Bronchial epithelial cell (primary cell): ENCODE measurements at places on chromosomes 7 and 10.
A peak's percentile ranks its signal among the peaks of the same experiment; 100 is the strongest.

DNA sequence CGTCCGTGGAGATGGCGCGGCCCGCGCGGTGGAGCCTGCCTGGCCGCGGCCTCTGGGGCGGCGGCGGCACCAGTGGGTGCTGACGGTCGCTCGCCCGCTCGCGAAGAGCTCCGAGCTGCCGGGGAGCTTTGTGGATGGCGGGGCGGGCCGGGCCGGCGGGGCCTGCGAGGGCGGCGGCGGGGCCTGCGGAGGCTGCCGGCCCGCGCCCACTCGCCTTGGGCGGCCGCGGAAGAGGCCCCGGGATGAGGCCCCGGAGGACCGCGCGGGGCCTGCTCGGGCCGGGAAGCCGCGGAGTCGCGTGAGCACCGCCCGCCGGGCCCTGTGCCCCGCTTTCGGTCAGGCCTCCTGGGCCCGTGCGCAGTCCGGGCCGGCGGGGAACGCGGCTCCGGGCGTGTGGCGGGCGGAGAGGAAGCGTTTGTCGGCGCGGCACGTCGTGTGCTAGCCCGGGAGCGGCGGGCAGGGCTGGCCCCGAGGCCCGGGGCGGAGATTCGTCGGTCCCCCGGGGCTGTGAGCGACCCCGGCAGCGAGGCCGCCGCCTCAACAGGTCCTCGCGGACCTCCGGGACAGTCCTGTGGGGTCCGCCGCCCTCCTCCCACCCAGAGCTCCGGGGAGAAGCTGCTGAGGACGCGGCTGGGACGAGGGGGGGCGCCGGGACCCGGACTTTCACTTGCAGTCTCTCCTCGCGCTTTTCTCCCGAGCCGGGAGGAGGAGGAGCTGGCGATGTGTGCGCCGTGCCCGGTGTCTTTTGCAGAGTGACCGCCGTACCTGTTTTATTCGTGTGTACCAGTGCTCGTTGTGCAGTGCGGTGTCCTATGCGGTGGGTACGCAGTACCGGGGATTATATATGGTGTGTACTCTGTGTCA lies 578 bp downstream of the ZMYND11 start:
- DNase-seq = peak; percentile 17

DNA sequence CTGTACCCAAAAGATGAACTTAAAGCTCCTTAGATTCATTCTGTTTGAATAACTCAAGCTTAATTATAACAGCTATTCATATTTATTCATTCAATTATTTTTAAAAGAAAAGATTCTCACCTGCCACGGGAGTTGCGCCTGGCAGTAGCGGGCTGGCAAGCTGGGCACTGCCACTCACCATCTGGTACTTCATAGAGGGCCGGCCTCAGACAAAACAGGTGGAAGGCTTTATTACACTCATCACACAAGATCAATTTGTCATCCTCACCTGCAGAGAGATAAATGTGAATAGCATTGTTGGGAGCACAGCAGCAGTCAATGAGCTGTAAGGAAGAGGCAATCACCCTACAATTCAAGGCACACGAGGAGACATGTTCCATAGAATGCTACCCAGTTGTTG lies 15.8 kb downstream of the FZD9 start:
- no peak for DNase-seq

DNA sequence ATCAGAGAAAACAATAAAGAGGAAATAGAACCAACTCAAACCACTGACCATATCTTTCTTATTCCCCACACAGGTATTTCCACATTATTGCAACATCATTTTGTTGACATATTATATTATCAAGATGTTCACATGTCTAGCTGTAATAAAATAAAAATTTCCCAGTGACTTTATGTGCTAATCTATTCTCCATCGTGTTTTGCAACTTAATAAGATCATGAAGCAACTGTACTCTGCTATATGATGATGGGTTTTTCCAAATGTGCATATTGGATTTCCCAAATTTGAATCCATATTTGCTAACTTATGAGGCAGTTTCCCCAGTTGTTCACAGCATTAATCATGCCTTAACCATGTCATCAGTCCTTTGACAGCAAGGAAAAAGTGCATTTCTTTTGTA lies 127.8 kb downstream of the ITGB8 start:
- peak; percentile 73 for DNase-seq

GRCh38 chr7:132347123-132347522 lies 229.1 kb downstream of the PLXNA4 start:
- no peak for DNase-seq

GRCh38 chr7:936386-937054 lies 18.0 kb downstream of the ADAP1 start:
- no peak for DNase-seq

DNA sequence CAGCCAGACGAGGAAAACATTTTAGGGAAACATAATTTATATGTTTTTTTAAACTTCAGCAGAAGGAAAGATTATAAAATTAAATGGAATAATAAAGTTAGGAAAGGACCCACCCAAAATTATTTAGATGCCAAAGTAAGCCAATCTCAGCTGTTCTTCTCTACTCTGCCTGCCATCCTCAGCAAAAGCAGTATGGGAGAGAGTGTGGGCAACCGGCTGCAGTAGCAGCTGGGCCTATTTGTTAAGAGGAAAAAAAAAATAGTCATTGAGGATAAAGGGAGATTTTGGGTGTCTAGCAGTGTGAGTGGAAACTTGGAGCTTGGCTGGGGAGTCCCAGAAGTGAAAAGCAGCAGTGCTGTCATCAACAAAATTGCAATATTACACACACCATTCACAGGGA lies 15.4 kb downstream of the SEMA3E start:
- DNase-seq = no peak

GRCh38 chr10:122054048-122055025 lies 65.4 kb downstream of the TACC2 start:
- DNase-seq = peak; percentile 65

DNA sequence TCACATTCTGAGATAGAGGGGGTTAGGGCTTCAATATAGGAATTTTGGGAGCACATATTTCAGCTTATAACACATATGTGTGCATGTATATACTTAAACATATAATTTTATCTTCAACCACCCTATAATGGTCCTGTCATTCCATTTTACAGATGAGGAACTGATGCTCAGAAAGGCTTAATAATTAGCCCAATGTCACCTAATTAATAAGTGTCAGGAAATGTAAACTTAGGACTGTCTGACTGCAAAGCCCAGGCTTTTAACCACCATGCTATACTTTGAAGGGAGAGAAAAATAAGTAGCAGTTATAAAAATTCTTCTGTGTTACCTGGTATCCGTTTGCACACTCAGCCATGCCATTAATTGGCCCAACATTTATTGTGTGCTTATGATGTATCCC lies 172.6 kb downstream of the SKIDA1 start:
- no peak for DNase-seq

GRCh38 chr10:86744067-86744725 lies 12.2 kb upstream of the BMPR1A start:
- DNase-seq = no peak

DNA sequence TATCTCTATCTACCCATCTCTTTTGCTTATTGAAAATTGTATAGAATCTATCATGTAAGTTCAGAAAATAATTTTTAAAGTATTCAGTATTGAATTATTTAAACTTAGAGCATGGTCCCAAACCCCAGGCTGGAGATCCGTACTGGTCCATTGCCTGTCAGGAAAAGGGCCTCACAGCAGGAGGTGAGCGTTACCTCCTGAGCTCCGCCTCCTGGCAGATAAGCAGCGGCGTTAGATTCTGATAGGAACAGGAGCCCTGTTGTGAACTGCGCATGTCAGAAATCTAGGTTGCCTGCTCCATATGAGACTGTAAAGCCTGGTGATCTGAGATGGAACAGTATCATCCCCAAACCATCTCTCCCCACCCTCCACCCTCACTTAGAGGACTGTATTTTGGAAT lies 266.0 kb upstream of the CNTNAP2 start:
- no peak for DNase-seq

DNA sequence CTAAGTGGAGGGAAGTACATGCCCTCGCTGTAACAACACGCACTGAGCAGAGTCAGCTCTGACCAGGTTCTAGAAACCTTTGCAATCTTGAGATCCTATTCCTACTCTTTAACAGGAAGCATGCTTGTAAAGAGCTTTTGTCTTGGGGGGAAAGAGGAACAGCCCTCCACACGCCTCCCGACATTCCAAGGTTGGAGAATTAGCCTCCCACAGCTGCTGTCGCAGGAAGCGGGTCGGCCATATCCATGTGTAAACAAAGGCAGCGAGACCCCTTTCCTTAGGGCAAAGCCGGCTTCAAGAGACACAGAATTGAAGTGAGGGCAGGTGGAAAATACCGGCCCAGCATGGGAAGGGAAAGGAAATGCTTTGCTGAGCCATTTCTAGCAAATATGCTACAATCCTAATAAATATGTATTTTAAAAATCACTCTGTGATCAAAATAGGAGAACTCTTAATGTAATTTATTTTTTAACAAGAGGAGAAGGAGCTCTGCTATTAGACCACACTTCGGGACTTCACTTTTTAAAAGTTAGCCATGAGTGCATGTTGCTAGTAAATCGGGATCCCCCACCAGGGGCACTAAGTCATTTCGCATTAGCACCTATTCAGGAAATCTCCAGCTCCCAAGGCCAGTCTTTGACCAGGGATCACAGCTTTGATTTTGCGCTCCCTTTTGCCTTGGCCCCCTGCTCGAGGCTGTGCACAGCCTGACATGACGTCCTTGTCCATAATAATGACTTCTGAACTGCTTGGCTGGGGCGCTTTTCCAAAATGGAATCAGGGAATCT lies 55.9 kb downstream of the FAM204A start:
- no peak for DNase-seq

DNA sequence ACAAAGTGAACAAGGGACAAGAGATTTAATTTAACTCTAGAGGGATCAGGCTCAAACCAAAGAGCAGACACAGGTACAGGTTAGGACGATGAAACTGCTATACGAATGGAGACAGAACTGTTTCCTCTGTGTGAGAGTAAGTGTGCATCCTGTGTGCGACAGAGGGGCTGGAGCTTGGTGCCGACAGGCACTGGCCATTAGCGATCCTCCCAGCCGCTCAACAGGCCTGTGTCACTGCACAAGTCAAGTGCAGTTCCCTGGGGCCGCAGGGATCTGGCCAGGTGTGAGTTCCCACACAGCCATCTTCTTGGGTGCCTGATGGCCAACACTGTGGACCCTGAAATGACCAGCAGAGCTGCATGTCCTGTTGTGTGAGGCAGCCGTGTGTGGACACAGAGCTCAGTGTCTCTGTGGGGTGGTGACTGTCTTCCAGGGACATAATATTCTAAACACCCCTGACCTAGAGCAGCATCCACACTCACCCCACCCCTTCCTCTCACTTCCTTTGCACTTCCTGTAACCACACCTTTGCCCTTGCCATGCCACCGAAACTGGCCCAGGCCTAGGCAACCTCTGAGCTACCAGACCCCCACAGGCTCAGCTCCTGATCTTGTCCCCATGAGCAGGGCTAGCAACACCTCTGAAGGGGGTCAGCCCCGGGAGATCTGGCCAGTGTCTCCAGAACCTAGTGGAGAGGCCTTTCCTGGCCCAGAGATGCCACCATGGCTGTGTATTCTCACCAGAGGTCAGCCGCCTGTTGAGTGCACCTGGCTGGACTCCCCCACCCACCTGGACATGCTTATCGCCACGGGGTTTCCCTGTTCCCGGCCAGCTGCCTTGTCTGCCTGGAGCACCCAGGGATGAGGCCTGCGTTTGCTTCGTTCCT lies 11.7 kb upstream of the TBRG4 start:
- no peak for DNase-seq

DNA sequence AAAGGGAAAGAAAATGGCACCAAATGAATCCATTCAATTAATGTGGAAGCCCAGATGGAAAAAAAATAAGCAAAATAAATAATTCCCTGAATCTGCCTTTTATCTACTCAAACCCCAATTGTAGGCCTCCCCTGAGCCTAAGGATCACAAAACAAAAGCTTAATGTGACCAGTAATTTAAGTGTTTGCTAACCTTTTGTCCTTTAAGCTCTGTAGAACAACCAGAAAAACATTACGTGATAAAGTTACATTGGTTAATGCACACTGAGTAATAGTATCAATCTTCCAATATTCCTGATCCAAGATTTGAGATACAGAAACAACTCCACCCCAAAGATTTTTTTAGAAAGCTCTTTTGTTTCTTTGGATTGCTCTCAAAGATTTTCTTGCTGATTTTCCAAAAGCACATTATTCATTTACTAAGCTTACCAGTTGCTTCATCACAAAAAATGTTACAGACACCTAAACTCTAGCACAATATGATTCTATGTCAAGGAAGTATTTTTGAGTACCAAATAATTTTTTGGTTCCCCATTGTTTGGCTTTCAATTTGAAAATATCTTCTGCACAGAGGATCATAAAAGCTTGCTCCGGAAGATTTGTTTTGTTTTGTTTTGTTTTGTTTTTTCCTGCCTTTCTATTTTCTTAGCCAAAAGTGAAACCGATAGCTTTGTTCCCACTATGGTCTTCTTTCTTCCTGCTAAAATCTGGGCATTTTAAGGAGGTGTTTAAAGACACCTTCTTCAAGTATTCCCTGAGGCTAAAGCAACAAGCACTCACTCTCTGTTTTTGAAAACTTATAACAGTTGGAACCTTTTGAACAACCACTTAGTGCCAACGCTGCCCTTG lies 54.2 kb downstream of the TRIL start:
- no peak for DNase-seq

- no peak for DNase-seq
Measured at GRCh38 chr7:71278257-71278656, 146.3 kb downstream of the GALNT17 start.

DNA sequence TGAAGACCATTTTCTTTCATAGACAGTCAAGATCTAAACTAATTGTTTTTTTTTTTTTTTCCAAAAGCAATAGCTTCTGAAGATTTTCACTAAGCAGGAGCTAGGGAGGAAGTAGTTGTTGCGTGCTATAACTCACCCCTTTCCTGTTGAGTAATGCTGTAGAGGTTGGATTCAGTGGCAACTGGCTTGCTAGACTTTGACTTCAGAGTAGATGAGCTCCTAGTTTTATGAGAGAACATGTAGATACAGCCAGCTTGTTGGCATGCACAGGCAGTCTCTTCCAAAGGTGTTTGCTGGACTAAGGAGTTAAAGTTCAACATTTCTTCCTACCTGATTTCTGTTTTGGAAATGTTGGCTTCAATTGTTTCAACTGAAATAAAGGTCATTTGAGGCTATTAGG lies 66.2 kb upstream of the MXI1 start:
- peak; percentile 74 for DNase-seq

- DNase-seq = no peak
Measured at GRCh38 chr10:17418249-17418648, 36.1 kb downstream of the ST8SIA6 start.

DNA sequence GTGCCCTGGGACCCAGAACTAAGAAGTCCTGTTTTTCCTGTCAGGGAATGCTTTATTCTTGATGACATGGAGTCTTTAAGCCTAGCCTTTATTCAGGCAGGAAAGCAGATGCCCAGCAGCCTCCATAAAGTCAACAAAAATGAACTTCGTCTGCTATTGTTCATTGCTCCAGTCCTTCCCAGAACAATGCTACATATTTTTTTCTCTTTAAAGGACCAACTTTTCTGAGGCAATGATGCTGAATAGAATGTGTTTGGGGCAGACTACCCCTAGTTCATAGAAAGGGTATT lies 47.6 kb upstream of the PDCD4 start:
- no peak for DNase-seq
